ENCODE measurements at places on chromosomes 7 and 10.

DNA sequence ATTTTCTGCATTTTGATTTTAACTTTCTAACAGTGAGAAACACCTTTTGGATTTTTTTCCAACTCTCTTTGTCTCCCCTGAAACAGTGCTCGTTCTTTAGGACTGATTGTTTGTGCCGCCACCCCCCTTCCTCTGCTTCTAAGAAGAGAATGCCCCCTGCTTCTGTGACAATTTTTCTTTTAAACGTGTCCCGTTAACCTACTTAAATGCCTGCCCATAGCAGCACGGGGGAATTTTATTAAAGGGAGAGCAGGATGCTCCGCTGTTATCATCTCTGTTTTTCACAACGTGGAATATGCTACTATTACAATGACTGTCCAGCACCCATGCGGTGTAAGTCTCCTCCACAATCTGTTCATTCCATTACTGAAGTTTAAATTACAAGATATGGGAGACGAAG lies 67.8 kb downstream of the SVIL start:
- no peak for DNase-seq

- no peak for DNase-seq
These were observed 37.9 kb downstream of the GLI3 start for GRCh38 chr7:42198974-42199668.

- DNase-seq = no peak
These were observed 35.9 kb downstream of the NDUFB2 start for GRCh38 chr7:140732416-140732815.

DNA sequence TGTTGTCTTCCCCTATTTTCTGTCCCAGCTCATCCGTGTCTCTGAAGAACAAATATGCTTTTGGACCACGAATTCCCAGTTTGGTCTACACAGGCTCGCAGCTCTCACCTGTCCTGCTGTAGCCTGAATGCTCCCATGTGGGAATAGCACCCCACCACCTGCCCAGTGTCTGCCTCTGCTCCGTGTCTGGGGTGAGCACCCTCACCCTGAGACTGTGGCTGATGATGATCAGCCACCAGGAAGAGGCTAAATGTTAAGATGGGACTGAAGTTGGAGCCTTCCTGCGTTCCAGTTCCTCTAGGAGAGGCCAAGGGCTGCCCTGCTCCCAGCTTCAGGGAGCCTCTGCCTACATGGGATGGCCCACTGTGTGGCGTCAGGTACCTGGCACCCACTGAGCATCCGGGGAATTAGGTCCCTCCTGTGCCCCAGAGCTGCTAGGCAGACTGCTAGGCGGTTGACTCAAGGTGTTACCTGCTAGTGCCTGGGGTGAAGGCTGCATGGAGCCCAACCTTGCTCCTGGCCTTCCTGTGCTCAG lies 3.7 kb downstream of the PGAM2 start:
- DNase-seq = no peak

- no peak for DNase-seq
These were observed 100.0 kb upstream of the TRIM24 start for GRCh38 chr7:138359870-138360559.

- DNase-seq = no peak
These were observed 362.5 kb downstream of the MAGI2 start for GRCh38 chr7:79091011-79091410.

DNA sequence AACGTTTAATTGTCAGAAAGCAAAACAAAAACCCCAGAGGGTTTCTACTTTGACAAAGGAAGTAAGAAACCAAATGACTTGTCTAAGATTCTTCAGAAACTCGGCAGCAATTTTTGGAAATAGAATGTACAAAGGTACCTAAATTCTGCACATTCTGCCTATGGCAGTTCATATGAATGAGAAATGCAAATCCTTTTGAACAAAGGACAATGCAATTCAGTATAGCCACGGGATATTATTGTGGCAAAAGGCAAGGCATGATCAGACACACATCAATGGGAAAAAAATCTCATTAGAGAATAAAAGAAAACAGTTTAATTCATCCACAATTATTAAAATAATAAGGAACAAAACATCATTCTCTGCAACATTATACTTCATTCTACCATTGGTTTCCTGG lies 93.4 kb downstream of the SEMA3C start:
- no peak for DNase-seq

GRCh38 chr10:14384915-14385314 lies 54.2 kb upstream of the FRMD4A start:
- DNase-seq = no peak

- DNase-seq = no peak
These were observed 53.9 kb upstream of the SKAP2 start for GRCh38 chr7:26918241-26918640.

DNA sequence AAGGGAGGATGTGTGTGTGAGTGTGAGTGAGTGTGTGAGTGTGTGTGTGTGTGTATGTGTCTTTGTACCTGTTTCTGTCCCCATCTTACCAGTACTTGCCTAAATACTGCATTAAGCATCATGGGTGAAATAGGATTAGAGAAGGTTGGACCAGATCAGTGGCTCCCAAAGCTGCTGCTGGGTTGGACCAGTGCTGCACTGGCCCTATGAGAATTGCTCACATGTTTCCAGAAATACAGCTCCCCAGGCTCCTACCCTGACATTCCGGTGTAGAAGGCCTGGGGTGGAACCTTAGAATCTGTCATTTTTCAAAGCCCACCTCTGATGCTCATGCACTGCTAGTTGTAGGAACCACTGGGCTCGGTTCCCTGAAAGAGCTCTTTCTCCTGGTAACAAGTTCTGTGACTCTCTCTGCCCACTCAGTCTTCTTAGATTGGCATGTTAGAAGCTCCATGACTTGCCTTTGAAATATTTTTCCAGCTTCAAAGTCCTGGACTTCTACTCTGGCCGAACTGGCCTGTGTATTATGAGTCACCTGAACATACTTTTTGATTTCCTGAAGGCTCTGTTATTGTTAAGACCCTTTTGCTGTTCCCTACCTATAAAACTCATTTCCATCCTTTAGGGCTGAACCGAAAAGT lies 224.7 kb downstream of the CUX1 start:
- DNase-seq = no peak

GRCh38 chr10:105974803-105975456 lies 1189.6 kb downstream of the SORCS1 start:
- no peak for DNase-seq

GRCh38 chr7:156578578-156578940 lies 62.0 kb upstream of the RNF32 start:
- DNase-seq = no peak

- no peak for DNase-seq
These were observed 8.6 kb downstream of the CPA5 start for GRCh38 chr7:130353196-130353595.

GRCh38 chr7:149355390-149356048 lies 93.5 kb downstream of the ZNF783 start:
- no peak for DNase-seq

- no peak for DNase-seq
These were observed 102.3 kb downstream of the TBXAS1 start for GRCh38 chr7:139931190-139931934.

- no peak for DNase-seq
These were observed 285.4 kb downstream of the SNX13 start for GRCh38 chr7:17654940-17655339.

DNA sequence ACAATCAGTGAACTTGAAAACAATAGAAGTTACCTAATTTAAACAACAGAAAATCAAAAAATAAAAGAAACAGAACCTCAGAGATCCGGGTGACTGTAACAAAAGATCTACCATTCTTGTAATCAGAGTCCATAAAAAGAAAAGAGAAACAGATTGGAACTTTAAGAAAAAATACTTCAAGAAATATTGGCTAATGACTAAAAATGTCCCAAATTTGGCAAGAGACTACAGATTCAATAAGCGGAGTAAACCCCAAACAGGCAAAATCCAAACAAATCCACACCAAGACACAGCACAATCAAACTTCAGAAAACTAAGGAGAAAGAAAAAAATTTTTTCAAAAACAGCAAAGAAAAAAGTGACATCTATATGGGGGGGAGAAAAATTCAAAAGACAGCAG lies 15.1 kb downstream of the GSAP start:
- no peak for DNase-seq

DNA sequence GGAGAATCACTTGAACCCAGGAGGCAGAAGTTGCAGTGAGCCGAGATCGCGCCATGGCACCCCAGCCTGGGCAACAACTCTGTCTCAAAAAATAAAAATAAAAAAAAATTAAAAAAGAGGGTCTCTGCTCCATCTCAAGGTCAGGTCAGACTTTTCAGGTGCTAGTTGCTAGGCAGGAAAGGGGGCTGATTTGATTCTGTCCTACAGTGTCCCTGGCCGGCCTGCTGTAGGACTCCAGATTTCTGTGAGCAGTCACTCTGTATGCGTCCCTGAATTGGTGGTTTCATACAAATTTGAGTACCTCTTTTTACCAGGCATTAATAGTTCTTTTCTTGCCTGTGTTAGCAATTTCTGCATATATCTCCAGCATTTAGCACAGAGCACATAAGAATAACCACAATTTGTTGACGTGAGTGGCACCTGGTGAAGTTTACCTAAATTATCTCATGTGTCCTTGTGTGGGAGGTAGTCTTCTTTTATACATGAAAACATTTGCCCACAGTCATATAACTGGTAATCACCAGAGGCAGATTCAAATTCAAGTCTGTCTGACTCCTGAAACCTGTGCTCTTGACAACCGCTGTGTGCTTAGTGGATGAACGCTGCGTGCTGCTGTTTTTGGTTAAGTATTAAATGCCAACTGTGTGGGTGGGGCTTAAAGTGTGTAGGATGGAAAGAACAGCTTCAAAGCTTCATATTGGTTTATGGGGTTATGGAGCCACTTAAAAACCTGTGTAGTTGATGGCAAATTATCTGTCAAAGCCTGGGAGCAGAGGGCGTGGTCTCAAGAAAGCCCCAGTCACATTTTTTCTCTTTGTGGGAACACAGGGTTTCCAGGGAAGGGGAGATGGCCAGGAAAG lies 3.2 kb upstream of the ZNF775 start:
- DNase-seq = no peak

- DNase-seq = no peak
These were observed 269.9 kb upstream of the FERD3L start for GRCh38 chr7:19415123-19415522.

GRCh38 chr10:110141185-110141584 lies 66.2 kb upstream of the MXI1 start:
- no peak for DNase-seq

DNA sequence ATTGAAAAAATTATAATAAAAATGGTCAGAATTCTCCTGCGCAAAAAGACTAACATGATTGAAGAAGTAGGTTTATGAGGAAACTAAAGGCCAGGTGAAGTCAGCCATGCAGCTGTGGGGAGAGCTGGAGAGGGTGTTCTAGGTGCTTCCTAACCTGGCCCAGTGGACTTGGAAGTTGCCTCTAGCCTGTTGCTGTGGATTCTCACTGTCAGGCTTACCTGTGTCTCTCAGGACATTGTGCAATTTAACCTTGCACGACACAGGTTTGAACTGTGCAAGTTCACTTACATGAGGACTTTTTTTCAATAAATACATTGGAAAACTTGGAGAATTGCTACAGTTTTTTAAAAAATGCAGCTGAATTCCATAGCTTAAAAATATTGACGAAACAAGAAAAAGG lies 266.4 kb downstream of the CXCL12 start:
- DNase-seq = no peak

- DNase-seq = no peak
These were observed 62.0 kb downstream of the EPDR1 start for GRCh38 chr7:37982423-37982822.

DNA sequence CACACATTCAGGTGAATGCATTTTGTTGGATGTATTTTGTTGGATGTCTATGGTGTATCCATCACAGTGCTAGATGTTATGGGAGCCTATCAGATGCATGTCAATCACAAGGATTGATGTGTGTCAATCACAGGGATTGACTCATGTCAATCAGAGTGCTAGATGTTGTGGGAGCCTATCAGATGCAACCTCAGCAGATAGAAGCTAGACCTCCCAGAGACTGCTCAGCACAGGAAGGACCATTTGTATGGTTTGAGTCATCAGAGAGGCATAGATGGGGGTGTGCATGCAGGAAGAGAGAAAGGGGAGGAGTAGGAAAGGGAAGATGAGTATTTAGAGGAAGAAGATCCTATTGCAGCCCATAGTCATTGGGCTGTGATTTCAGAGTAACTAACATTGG lies 48.3 kb upstream of the PITRM1 start:
- no peak for DNase-seq

GRCh38 chr10:47233631-47234030 lies 66.4 kb upstream of the GDF10 start:
- DNase-seq = no peak

GRCh38 chr7:44111761-44112160 lies 7.6 kb downstream of the AEBP1 start:
- DNase-seq = no peak

GRCh38 chr10:13346283-13347042 lies 1.6 kb downstream of the SEPHS1 start:
- DNase-seq = no peak

DNA sequence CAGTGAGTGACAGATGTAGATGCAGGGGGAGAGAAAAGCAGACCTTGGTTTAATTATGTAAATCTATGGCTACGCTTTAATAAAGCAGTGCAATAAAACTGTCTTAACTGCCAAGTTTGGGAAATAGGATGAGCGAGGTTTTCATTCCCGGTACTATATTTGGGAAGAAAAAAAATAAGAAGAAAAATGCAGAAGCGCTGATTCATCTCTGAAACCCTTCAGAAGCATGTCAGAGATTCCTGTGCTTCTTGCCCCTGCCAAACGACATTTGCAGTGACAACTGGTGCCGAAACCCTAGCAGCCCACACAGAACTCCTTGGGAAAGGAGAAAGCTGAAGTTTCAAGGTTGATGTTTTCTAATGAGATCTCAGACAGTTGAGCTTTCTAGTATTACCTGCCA lies 380.7 kb downstream of the REEP3 start:
- DNase-seq = no peak

DNA sequence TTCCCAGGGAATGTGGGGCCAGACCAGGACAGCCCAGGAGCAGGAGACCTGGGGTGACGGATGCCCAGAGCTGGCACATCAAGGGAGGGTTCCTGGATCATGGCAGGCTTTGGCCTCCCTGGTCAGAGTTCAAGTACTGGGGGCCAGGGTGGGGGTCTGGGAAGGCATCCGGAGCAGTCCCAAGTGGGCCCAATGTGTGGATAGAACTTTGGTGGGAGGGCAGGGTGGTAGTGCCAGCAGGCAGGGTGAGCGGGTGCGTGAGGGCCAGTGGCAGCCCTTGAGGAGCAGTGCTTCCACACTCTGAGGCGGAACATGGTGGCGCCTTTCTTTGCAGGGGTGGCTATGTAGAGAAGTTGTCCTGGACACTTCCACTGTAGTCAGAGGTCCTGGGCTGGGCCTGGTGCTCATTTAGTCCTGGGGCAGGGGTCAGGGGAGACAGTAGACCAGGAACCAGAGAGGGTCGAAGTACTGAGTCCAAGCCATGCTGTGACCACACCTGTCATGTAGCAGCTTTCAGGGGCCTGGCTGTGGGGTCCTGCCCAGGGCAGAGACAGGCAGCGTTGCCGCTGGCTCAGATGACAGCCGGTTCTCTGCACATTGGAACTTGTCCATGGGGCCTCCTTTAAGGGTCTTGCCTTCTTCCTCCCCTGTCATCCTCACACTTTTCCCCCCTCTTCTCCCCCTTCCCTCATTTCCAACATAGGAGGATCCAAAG lies 22.2 kb upstream of the CSGALNACT2 start:
- no peak for DNase-seq
